NCI-H1417 treated with DMSO at 0.1 percent for 48 hours (cell line): ENCODE measurements at places on chromosomes 12 and 14.

- DNase-seq: peak; percentile 89
Measured at GRCh38 chr12:56488041-56488955, at the start of gene GLS2. GLS2 (minus strand) TSS chr12:56488161; CDS start chr12:56488118, 43 bp downstream.

DNA sequence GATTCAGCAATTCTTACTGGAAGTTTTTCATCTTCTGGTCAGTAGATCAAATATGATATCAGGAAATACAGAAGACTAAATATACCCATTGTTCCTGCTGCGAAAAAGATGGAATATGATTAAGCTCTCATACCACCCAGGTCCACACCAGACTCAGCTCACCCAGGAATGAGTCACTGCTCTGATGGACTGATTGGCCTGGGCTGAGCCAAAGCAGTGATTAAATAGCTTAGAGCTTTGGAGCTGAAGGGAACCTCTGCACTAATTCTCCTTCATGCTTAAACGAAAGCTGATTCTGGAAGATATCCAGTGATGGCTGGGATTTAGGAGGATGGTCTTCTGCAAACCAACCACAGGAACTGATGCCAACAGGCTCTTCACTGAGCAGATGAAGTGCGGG, 62.0 kb upstream of the SYT1 start:
- DNase-seq: no peak

DNA sequence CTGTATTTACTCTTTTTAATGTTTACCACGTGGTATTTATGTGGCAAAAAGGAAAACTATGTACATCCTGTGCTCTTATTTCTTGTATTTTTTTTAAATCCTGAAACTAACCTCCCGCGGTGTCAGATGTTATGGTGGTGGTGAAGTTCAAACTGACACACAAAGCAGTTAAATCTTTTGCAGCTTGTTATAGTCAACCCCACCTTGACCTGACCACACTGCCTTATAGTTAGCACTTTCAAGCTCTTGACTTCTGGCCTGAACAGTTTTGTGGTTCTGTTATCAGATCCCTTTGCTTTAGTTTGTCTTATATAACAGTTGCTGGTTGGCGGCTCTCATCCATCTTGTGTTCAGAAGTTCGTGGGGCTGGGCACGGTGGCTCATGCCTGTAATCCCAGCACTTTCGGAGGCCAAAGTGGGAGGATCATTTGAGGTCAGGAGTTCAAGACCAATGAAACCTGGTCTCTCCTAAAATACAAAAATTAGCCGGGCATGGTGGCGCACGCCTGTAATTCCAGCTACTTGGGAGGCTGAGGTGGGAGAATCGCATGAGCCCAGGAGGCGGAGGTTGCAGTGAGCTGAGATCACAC, 2.1 kb downstream of the UNG start:
- no peak for DNase-seq

DNA sequence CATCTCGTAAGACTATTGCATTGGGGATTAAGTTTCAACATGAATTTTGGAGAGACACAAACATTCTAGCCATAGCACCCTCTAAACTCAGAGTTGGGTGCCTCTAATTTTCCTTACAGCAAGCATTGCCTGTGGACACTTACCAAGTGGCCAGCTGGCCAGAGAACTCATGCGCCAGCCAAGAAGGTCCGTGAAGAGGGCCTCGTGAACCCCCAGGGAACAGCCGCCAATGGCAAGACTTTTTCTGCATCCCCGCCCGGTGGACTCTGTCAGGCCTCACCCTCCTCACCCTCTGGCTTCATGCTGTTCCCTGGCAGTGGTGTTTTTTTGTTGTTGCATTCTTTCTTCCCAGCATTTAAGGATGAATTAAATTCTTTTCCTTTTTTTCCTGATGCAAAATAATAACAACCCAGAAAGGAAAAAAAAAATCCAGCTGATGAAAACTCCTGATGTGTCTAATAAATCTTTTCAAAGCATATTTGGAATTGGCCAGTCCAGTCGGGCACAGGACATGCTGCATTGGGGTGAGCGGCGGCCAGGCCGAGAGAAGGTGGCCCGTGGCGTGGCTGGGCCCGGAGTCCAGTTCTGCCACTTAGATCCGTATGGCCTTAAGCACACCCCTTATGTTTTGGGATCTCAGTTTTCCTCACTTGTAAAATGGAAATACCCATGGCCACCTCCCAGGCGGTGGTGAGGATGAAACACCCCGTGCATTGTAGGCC, 191.9 kb upstream of the DIO3 start:
- no peak for DNase-seq

- no peak for DNase-seq
Measured at GRCh38 chr14:105505101-105505500, 14.1 kb downstream of the TEDC1 start.

DNA sequence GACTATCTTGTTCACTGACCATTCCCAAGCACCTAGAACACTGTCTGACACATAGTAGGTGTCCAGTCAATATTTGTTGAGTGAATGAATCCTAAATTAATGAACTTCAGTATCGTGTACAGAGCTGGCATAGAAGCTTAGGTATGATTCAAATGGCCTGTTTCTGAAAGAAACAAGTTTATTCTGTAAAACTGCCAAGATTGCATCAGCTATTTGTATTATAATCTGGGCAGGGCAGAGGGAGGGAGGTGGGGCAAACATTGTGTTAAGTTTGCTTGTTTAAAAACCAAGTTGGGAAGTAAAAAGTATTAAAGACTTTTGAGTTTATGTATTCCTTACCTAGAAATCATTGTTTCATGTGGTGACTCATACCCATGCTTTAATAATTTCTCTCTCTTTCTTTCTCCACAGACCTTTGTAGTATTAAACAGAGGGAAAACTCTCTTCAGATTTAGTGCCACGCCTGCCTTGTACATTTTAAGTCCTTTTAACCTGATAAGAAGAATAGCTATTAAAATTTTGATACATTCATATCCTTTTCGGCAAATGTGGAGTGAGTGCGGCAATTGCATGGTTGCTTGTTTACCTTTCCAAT, 92.8 kb downstream of the SCN8A start:
- DNase-seq: no peak

DNA sequence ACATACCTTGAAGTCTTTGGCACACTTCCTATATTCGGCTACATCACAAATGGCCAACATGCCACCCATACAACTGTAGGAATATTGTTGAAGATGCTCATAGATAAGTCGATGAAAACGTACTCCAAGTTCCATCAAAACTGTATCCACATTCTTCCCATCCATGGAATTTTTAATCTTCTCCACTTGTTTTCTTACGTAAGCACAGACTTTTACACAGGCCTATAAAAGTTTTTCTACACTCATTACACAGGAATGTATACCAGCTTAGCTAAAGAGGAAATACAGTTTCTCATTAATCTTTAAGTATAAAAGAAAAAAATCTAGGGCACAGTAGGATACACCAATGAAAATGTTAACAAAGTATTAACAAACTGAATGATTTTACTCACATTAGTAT, 59.1 kb downstream of the EXOC5 start:
- DNase-seq: no peak

DNA sequence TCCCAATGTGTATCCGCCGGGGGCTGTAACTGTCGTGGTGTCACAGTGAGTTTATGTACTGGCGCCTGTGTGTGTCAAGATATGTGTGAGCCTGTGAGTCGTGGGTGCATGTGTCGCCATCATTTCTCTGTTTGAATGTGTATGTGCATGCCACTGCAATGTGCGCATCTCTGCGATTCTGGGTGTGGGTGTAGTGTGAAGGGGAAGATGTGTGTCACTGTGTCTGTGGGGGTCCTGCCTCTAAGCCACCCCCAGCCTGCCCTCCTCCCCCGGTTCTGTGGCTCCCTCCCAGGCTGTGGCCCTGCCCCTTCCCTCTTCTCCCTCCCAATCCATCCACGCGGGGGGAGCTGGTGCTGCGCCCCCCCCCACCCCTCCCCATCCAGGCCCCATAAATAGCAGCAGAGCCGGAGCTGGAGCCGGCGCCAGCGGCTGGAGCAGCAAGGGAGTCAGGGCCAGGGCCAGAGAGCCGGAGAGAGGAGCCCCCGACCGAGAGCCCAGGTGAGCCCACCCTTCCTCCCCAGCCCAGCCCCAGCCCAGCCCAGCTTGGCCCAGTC, at the start of gene CPNE6:
TSS of gene CPNE6 (plus strand) at position 419 of the 554 bp plus-strand sequence. CDS start 1,375 bp downstream, outside the sequence.
- DNase-seq: no peak

DNA sequence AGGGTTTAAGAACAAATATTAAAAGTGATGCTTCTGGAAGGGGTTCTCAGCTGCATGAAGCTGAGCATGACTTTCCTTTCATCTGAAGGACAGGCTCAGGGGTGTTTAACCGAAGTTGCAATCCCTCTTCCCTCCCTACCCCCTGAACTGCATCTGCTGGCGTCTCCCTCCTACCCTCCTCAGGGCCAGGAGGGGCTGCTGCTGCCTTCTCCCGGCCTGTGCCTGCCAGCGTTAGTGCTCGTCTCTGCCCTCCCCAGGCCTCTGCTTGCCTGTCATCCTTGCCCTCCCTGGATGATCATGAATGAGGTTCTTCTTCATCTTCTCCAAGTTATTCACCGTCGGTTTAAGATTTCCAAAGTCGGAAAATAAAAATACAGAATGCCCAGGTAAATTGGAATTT, 12.2 kb downstream of the SMOC1 start:
- no peak for DNase-seq

GRCh38 chr14:56797569-56798446, 12.5 kb downstream of the OTX2 start:
- no peak for DNase-seq

GRCh38 chr12:42156232-42156631, 11.6 kb upstream of the GXYLT1 start:
- DNase-seq: no peak
